Karpas-422 (cell line): ENCODE measurements at places on chromosomes 12 and 14. TPM values are rescaled to one million over a fixed set of nuclear protein-coding genes. Genes with fewer than 3 reads are reported as not detected.

Gene CDCA4
- 25.2 and 33.5 TPM in 2 replicates for total RNA-seq

Gene COCH
- 26.5 and 33.7 TPM in 2 replicates for total RNA-seq

Gene ST8SIA1
- total RNA-seq, result 4.6 TPM in 1 of 2 replicates, not detected in the other

Gene TXNDC16
- total RNA-seq, result 7.6 and 20.6 TPM in 2 replicates

Gene DLST
- total RNA-seq, result 101 and 105 TPM in 2 replicates
